ENCODE measurements at places on chromosomes 16 and 17.

DNA sequence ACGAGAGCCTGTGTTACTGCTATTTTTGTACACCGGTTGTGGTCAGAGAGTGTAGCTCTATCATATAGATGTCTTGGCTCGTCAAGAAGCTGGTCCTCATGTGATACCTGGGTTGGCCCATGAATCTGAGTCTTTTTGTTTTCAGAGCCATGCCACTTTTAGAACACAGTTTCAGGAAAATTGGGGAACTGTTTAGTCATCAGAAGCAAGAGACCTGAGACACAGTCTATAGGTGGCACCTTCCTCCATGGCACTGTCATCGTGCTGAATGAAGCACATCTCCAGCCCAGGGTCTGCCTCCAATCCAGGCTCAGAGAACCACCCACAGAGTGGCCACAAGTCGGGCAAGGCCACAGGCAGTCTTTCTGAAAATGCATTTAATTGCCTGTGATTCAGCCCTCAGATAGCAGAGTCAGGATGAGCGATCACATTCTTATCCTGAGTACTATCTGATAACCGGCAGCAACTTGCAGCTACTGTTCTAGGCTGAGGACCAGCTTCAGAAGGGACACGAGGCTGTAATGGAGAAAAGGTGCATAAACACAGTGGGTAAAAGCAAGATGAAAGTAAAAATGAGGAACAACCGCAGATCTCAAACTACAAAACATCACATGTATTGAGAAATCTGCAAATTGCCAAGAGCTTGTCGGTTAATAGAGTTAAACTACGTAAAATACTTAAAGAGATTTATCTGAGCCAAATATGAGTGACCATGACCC, 14.2 kb upstream of the HAPSTR1 start:
- peak; percentile 86 for DNase-seq

DNA sequence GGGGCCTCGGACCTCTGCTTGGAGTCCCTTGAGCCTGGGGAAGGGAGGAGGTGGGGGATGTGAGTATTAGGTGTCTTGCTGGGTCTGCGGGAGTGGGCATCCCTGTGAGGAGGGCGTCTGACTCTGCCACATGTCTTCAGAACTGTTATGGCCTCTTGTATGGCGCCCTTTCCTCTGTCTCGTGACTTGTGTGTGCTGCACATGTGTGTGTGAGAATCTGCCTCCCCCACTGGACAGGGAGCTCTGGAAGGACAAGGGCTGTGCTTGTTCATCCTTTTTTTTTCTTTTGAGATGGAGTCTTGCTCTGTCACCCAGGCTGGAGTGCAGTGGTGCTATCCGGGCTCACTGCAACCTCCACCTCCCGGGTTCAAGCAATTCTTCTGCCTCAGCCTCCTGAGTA, 33.4 kb downstream of the ARHGAP23 start:
- no peak for DNase-seq

GRCh38 chr16:50173316-50173715, 20.2 kb downstream of the TENT4B start:
- no peak for DNase-seq

DNA sequence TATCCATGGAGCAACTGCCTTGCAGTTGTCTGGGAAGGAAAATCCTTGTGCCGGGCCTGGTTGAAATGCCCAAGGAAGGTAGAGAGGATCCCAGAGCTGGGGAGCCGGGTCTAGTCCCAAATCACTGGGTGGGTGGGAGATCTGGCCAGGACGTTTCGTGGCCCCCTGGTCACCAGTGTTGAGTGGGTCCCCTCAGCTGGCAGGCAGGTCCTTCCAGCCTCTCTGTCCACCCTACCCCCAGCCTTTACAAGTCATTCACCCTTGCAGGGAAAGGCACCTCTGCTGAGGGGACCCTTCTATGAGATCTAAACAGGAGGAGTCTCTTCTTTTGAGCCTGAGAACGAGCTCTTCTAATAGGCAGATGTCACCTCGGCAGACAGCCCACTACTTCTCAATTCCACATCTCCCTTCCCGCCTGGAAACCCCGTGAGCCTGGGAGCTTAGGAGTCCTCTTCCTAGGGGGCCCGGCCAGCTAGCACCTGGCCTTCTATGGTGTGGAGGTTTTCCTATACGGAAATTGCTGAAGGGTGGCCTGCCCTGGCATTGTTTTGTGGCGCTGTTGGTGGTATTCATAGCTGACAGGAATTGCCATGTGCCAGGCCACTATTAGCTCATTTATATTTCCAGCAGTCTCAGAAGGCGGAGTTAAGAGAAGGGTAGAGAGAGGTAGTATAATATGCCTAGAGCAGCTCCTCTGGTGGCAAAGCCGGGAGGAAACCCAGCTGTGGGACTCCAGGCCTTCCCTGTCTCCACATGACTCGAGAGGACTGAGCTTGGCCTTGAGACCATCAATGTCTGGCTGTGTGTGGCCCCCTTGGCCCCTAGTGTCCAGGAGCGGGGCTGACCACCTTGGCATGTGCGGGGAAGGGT, 13.3 kb downstream of the MPRIP start:
- peak; percentile 13 for DNase-seq

- no peak for DNase-seq
These were observed 4.4 kb downstream of the TMEM204 start for GRCh38 chr16:1537763-1538289.

- peak; percentile 20 for DNase-seq
These were observed 530 bp downstream of the GSG1L start for GRCh38 chr16:28062847-28063521.

DNA sequence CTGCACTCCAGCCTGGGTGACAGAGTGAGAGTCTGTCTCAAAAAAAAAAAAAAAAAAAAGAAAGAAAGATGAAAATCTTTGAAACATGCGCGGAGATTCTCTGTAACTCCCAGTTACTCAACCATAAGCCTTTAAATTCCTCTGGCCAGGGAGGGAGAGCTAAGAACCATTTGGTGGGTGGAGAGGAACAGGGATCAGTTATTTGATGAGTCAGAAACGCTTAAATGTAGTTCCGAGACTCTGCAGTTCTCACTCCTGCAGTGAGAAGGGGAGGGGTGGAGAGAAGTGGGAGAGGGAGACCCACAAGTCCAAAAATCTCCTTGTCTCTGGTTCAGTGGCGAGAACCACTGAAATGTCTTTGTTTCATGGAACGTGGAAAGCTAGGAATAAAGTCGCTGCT, 266.7 kb downstream of the SOX9 start:
- DNase-seq: peak; percentile 91

GRCh38 chr16:14017886-14018285, 53.2 kb upstream of the MRTFB start:
- DNase-seq: peak; percentile 64

DNA sequence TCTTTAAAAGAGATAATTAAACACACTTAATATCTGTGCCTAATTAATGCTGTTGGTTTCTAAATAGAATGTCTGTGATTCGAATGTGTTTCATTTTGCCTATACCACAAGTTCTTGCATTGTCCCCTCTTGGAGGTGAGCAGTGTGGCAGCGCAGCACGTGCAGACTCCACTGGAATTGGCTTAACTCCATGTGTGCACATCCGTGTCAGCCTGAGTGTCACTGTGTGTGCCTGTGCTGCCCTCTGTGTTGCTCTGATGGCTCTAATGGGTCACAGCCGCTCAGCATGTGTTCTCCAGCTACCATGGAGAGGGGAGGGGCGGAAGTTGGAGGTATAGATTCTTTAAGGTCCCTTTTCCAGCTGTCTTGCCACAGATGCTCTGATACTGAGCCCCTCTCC, 226.6 kb downstream of the SPECC1 start:
- DNase-seq: no peak

DNA sequence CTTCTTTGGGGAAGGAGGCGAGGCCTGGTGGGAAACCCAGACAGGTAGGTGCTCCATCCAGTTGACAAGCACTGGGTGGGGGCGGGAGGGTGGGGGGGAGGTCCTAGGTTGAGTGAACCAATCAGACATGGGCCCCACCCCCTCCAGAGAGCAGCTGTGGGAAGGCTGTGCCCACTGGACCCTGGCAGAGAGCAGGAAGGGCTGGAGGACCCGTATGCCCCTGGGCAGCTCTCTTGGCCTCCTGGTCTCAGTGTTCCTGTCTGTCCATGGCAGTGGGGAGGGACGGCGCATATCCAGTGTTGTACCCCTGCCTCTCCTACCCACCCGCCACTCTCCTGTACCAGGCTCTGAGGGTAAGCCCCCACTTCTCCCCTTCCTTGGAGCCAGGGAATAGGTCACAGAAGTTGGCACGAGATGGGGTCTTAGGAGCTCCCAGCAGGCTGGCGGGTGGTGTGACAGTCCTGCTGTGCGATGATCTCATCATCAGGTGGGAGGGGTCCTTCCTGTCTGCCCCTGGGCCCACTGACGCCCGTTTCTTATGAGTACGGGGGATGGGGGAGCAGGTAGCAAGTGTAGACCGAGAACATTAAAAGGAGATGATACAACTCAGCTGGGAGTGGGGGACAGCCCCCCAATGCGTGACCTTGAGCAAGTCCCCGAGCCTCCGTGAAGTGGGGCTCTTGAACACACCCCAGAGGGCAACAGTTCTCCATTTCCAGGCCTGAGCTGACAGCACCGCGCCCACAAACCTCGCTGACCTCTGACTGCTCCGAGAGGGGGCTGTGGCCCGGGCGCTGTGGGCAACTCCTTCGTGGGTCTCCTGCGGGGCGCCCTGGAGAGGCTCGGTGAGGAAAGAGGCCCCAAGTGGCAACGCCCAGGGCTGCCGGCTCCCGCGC, 1.2 kb upstream of the ZFPM1 start:
- DNase-seq: no peak

- DNase-seq: no peak
These were observed 15.0 kb downstream of the PITPNC1 start for GRCh38 chr17:67392111-67392510.

DNA sequence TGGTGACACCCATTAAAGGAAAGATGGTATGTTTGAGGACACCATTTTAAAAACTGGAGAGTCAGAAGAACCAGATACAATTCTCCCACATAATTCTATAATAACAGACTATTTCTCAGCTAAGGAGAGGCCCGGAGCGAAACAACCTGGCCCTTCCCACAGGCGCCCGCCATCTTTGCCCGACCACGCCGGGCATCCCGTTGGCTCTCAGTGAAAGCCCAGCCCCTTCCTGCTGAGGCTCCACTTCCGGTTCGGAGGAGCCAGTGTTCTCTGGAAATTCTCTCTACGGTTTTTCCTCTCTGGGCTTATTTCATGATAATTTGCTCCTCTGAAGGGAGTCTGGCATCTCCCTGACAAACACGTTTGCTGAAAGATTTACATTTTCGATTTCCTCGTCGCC, 175.7 kb downstream of the AXIN2 start:
- DNase-seq: no peak

DNA sequence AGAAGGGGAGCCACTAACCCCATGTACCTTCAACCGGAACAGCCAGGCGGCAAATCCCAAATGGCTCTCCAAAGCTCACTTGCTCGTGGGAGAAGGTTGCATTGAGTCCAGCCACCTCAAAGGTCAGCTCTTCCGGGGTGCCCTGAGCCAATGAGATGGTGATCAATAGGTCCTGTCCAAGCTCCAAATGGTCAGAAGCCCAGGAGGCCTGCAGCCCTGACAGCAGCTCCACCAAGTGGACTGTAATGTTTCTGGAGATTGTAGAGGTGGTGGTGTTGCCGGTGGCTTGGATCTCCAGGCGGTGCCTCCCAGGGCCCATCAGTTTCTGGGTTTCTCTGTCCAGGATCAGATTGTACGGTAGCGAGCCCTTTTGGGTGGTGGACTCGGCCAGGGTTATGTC, 39.9 kb upstream of the BCO1 start:
- no peak for DNase-seq

DNA sequence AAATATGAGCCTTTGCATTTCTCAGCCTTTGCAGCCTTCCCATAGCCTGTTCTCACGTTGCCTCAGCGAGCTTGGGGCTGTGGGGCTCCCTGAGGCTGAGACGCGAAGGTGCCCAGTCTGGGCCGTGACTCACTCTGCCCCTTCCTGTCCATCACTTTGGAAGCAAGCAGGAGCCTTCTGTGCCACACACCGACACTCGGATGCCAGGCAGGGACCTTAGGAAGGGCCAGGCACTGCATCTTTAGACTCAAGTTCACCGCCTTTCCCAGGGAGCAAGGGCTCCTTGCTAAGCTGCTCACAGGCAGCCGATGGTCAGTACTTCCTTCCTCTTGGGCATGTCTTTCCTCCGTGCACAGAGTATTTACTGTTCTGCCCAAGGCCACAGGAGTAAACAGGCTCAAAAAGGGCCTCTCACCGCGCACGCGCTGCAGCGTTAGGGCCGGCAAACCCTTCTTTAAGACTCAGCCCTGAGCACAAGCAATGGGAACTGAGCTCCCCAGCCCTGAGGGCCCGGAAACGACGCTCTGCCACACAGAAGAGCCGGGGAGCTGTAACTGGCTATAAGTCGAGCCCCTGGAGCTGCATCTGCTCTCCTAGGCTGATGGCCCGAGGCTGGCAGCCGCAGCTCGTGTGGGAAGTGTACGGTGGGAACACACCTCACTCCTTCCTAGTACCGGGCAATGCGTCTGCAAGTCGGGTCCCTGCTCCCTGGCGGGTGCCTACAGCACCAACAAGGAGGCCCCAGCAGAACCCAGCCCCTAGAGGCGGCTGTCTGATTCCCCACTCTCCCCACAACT, 7.2 kb downstream of the TIMM22 start:
- no peak for DNase-seq

- DNase-seq: peak; percentile 71
These were observed 447.3 kb upstream of the MAF start for GRCh38 chr16:80047842-80048241.

GRCh38 chr17:32742681-32743538, 134.0 kb downstream of the MYO1D start:
- peak; percentile 9 for DNase-seq

DNA sequence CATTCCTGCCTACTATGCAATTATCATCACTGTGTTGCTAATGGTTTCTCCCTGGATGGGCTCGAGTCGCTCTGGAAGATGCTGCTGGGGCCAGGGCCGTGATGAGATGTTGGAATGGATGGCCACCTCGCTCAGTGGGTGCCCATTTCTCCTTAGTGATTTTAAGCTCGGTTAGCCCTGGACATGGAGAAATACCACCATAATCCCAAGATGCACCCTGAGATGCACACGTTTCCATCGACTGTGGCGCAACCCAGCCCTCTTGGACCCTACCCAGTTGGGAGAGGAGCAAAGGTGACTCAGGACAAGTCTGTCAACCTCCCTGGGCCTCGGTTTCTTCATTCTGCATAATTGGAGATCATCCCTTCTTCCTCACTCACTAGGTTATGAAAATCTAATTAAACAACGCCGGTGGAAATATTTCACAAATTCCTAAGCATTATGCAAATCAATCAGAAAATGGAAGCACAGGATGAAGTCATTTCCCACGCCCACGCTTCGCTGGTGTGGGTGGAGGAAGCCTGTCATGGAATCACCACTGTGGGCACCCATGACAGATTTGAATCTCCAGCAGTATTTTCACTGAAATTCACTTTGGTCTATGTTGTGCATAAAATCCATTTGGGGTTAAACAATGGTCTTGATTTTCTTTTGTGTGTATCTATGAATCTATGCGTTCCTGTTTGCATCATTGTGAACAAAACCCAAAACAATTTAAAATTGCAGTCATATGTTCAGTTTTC, 195.2 kb downstream of the AXIN2 start:
- DNase-seq: no peak

GRCh38 chr17:47225436-47225858, 16.3 kb downstream of the MYL4 start:
- peak; percentile 89 for DNase-seq

DNA sequence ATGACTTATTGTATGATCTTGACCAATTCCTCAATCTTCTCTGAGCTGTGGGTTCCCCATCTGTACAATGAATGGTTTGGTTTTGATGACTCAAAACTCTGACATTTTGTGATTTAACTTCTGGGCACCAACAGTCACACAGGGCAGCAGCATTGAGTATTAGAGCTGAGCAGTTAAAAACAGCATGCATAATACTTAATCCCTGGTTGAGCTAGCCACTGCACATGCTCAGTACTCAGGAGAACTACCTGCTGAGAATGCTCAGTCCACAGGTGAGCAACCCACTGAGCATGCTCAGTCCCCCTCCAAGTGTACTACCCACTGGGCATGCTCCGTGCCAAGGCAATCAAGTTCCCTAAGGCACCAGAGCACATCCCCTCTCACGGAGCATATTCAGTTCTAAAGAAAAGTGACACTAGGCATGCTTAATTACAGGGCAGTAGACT, 68.7 kb downstream of the AIPL1 start:
- no peak for DNase-seq
